ENCODE measurements at places on chromosomes 11 and 22.

GRCh38 chr11:70319396-70320076 lies 49.0 kb downstream of the PPFIA1 start:
- DNase-seq = no peak

DNA sequence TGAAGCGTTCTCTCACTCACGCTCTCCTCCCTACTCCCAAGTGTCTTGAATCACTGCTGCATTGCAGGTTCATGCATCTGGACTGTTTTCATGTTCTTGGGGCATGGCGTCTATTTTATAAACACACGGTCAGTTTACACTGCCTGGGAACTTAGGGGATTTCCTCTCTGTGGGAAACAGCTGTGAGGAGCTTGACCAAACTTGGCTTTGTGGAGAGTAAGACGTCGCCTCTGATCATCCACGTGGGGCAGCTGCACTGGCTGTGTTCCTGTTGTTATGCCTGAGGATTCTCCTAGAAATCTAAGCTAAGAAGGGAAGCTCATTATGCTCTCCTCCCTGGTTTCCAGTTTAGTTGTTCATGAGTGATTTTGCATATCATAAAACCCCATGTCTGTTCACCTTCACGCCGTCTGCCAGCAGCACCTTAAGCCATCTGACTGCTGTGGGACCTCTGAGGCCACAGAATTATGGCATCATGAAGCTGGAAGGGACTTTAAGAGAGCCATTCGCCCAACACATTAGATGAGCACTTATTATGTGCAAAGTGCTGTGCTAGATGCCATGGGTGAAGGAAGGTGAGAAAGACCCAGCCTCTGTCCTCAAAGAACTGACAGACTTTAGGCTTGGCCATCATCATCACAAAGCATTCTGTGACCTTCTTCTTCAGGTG lies 38.8 kb upstream of the POU2AF1 start:
- DNase-seq = no peak

- DNase-seq = no peak
Measured at GRCh38 chr22:35218079-35218478, 39.2 kb upstream of the HMGXB4 start.

- DNase-seq = no peak
Measured at GRCh38 chr11:58125469-58125868, at the start of gene OR9I1. Gene OR9I1, minus strand, starts transcription at chr11:58125530. Its CDS starts 6,086 bp downstream, at chr11:58119444.

GRCh38 chr11:86248609-86249008 lies 4.1 kb downstream of the EED start:
- DNase-seq = no peak

DNA sequence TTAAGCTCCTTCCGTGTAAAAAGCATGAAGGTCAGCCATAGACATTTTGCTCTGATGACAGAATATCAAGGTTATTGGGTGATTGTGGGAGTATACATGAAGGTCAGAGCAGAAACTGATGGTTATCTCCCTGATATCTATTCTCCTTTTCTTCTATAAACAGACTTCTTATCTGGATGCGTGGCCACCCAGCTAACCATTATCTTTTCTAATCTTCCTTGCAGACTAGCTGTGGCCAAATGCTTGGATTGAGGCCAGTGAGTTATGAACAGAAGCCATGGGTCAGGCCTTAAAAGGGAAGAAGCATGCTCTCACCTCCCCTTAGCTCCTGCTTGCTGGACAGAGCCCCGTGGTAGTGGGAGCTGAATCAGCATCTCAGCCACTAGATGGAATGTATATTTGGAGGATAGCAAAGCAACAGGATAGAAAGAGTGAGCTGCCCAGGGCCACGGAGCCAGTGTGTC lies 31.3 kb upstream of the LRRC55 start:
- no peak for DNase-seq

DNA sequence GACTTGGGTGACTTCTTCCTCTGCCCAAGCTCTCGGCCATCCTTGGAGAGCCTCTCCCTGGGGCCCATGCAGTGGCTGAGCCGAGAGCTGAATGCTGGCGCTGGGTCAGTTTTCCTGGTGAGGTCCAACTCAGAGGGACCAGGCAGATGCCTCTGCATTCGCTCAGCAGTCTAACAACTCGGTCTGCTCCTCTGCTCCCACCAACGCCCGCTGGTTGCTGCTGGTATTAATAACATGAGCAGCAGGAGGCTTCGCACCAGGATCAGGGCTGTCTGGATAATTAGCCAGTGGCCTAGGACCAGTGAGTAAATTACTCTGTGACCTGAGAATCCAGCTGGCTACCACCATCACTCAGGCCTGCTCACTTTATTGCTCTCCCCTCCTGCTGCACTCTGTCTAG lies 77.7 kb upstream of the FAM181B start:
- no peak for DNase-seq

GRCh38 chr11:30350384-30350783 lies 27.5 kb downstream of the ARL14EP start:
- no peak for DNase-seq

DNA sequence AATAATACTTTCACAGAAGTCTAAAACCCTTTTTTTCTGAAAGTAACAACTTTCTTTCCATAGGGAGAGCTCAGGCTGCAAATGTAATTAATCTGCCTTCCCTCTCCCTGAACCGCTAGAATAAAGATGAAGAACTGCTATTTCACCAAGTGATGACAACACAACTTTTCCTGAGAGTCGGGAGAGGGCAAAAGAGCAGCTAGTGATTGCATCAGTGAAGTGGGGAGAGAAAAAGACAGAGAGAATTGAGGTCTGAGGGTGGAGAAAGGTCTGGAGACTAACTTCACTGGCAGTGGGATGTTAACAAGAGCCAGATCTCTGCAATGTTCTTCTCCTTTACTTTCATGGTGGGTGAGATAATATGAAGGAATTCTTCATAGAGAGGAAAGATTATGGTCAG lies 10.9 kb upstream of the MPEG1 start:
- no peak for DNase-seq

GRCh38 chr11:65576232-65576866 lies 496 bp downstream of the EHBP1L1 start:
- DNase-seq = no peak

DNA sequence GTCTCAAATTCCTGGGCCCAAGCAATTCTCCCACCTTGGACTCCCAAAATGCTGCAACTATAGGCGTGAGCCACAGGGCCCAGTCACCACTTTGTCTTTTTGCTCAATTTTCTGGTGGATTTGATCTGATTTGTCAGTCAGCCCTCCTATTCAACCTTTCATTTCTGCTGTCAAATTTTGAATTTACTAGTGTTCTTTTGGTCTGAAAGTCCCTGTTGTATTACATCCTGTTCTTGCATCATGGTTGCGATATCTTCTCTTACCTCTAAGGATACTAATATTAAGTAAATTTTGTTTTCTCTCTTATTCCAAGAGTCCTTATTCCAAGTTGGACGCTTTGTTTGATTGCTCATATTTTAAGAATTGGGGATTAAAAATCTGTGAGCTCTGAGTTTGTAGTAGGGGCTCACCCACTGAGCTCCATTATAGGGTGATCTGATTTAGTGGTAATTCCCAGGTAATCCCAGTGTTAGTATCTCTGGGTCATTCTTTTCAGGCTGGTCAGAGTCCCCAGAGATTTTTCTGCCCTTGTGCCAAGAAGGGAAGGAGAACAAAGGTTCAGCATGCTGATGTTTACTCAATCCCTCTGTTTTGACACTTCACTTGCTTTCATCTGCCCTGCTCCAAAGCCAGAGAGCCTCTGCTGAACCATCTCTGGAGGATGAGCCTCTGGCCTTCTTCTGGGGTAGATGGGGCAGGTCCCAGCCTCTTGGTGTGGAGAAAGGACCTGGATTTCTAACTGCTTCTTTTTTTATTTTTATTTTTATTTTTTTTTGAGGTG lies 10.0 kb downstream of the UPB1 start:
- DNase-seq = no peak

- no peak for DNase-seq
Measured at GRCh38 chr22:48743601-48744282, 1083.9 kb downstream of the BRD1 start.

- DNase-seq = no peak
Measured at GRCh38 chr22:39306456-39307361, 12.7 kb downstream of the RPL3 start.

DNA sequence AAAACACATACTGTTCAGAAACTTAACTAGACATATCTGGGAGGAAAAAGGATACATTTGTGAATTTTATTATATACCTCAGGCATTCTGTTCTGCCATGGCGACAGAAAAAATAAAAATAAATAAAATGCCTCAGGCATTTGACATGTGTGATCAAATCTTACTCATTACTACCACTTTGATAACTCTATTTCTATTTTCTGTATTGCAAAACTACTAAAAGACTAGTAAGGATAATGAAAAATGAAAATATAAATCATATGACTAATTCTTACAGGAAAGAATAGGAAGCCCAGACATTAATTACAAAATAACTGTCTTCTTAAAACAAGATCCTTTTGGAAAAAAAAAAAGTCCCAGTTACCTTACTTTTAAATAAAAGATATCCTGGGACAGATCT lies 5.3 kb downstream of the PICALM start:
- no peak for DNase-seq

DNA sequence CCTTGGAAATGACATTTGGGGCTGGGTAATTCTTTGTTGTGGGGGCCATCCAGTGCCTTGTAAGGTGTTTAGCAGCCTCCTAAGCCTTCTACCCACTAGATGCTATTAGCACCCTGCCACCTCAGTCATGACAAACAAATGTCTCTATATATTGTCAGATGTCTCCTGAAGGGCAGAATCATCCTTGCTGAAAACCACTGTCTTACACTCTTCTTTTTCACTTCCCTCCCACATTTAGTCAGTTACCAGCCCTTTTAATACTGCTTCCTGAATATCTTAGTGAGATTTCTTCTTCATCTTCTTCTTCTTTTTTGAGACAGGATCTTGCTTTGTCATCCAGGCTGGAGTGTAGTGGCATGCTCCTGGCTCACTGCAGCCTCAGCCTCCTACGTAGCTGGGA lies 33.1 kb downstream of the TNRC6B start:
- no peak for DNase-seq

DNA sequence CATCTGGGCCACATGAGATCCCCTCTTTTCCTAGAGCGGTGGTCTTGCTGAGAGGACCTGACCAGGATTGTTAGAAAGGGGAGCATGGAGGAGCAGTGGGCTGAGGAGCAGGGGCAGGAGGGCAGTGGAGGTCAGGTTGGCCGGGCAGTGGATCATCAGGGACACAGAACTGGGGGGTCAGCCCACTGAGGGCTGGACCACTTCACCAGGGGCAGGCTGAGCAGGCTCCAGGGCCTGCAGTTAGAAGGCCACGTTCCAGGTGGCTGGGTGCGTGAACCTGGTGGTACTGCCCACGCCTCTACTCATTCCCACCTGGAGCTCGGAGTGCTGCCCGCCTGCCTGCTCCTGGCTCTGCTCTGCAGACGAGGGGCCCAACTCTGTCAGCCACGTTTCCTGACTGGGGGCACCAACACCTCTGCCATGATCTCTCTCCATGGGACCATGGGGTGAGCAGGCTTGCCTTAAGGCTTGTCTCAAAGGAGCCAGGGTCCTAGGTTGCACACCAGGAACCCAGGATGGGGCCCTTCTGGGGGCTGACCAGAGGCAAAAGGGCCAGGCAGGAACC lies 9.7 kb downstream of the MRGPRF start:
- no peak for DNase-seq

DNA sequence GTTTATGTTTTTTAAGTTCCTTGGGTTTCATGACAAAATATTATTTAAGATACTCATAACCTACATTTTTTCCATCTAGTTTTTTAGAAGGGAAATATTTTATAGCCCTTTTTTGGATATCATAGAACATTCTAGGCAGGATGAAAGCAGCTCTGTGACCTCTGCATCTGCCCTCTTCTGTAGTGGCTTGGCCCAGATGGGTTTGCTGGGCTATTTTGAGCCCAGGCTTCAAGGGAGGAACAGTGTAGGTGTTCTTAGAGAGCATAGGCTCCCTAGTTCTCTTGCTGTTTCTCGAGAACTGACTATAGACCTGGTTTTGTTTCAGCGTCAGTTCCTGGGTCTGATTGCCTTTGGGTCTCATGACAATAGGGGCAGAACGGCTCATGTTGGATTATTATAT lies 32.2 kb downstream of the DIXDC1 start:
- DNase-seq = no peak

DNA sequence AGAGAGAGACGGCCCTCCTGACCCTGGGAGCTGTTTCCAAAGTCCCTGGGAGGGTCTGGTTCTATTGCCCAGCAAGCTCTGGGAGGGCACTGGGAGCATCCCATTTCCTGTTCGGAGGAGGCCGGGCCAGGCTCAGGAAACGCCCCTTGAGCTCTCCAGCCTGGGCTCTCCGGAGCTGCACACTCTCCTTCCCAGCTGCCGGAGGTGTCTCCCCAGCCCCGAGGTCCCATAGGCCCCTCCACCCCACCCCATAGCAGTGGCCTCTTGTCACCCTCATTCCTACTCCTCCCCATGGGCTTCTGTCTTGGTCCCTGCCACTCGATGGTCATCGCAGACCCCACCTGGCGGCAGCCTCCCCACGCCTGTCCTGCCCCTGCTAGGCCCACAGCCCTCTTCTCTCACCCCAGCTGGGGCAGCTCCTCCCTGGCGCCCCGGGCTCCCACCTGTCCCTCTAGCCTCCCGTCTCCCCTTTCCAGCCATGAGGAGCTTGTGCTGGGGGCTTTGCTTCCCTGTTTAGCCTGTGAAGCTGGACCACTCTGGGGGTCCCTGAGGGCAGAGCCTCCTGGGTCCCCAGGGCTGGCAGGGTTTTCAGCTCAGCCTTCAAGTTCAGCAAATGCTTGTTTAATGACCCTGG lies 2.8 kb downstream of the TSPAN32 start:
- DNase-seq = no peak

- no peak for DNase-seq
Measured at GRCh38 chr11:111917788-111918187, 925 bp upstream of the C11orf52 start.

DNA sequence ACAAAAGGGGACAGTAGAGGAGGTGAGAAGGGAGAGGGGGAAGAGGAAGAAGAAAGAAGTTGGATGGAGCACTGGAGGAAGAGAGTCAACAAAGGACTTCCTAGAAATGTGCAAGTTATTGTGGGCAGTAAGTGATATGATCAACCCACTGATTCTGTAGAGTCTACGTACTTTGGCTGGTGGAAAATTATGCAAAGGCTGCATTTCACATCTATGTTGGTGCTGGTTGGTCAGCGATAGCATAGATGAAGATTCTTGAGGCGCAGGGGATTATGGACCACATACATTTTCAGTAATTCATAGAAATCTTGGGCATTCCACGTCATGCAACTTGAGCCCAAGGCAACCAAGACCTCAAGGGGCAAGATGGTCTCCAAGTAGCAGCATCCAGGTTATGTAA lies 12.6 kb upstream of the BIRC3 start:
- no peak for DNase-seq

- no peak for DNase-seq
Measured at GRCh38 chr22:20882855-20883254, 24.0 kb downstream of the SNAP29 start.

DNA sequence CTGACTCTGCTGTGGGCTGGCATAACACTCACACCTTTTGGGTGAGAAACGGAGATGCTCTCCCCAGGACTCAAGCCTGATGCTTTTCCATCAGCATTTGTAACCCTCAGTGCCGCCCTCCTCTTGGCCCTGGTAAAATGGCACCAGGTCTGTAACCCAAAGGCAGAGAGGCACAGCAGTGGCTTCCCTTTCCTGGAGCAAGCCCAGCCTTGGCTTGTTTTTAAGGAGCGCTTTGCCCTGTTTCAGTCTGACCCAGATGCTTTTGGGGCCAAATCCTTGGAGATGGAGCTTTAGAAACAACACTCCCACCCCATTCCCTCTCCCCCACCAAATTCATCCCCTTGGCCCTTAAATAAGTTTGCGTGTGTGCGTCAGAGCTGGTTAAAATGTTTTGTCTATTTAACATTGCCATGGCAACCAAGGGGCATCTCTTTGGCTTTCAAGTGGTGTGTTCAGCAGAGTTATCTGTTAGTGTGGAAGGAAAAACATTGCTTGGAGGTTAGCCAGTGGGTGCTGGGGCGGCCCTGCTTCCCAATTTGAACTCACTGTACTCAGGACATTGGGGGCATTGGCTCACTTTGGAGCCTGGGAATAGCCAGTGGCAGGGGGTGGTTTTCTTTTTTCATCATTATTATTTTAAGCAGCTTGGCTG lies 134.1 kb downstream of the NAV2 start:
- no peak for DNase-seq
